ENCODE measurements at places on chromosomes 12 and 14.

GRCh38 chr14:102223682-102224081 lies 81.3 kb downstream of the MOK start:
- DNase-seq: no peak

GRCh38 chr12:31203261-31203660 lies 122.7 kb downstream of the SINHCAF start:
- no peak for DNase-seq

DNA sequence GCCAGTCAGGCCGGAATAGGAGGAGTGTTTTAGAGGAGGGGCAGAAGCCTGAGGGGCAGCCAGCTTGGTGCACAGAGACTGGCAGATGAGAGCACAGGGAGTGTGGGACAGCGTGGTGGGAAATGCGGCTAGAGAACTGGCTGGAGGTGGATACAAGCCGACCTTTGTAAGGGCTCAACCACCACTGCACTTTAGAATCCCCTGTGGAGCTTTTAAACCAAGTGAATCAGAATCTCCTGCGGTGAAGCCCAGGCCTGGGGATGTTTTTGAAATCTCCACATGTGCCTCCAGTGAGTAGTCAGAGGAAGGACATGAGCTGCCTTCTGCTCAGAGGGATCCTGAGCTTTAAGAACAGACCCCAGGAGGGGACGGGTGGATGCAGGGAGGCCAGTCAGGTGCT lies 10.9 kb upstream of the PCED1B start:
- DNase-seq: no peak

DNA sequence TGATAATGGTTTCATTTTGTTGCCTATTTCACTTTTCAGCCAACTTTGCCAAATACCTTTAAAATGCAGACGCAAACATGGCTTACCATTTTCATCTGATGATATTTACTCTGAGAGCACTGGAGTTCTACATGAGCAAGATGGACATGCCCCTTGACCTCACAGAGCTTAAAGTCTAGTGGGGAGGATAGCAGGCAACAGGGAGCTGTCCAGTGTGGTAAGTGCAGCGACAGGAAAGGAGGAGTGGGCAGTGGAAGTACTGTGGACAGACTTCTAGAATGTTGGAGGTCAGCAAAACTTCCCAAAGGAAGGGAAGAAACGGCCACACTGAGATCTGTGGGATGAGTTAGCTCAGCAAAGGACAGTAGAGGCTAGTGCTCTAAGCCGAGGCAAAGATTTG lies 25.3 kb downstream of the LRIG3 start:
- no peak for DNase-seq

DNA sequence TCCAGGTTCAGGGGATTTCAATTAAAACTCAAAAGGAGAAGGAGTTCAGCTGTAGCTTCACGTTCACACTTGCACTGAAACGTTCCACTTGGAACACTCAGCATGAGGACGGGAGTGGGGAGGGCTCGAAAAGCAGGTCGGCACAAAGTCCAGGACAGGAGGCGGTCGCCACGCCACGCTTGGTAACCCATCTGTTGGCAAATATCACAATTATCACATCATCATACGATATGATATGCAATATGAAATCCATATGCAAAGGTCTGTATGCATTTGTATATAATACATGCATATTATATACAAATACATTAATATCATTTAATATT lies 17.2 kb downstream of the ADGRD1 start:
- no peak for DNase-seq

- DNase-seq: no peak
Measured at GRCh38 chr14:35349496-35350365, 54.8 kb downstream of the NFKBIA start.

- DNase-seq: no peak
Measured at GRCh38 chr14:33430414-33431035, 491.8 kb downstream of the NPAS3 start.

DNA sequence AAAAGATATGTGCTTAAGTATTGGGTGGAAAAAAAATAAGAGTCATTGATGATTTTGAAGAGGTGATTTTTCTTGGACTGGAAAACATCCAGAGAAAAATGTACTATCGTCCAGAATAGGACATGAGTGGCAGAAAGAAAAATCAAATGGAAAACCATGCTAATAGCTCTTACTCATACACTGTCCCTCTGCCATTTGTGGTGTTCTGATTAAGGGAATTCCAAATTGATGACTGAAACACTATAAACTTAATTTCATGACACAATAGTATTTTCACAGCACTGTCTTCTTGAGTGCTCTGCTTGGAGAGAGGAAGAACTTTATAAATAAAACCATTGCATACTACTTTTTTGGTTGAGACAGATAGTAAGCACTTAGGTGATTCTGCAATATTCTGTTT lies 72.4 kb downstream of the USP15 start:
- peak; percentile 58 for DNase-seq

- DNase-seq: no peak
Measured at GRCh38 chr12:25018146-25018545, 69.2 kb upstream of the BCAT1 start.

DNA sequence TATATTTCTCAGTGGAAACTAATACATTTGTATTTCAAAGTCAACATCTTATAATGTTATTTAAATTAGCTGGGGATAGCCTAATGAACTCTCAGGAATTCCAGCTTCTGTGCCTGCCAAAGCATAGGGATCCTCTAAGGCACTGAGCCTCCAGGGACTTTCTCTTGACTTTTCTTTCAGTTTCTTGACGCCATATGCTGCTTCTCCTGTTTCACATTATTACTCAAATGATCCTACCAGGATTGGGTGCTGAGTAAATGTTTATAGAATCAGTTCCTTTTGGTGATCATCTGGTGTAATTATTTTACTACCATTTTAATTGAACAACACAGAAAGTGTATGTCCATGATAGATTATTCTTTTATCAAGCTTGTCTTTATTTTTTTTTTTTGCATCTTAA lies 7.9 kb downstream of the METTL25 start:
- no peak for DNase-seq

- peak; percentile 27 for DNase-seq
Measured at GRCh38 chr12:108214486-108214885, 85.4 kb downstream of the WSCD2 start.

- peak; percentile 85 for DNase-seq
Measured at GRCh38 chr12:14952299-14952921, 9.0 kb downstream of the ARHGDIB start.

- DNase-seq: no peak
Measured at GRCh38 chr14:49640540-49641417, 5.7 kb upstream of the DNAAF2 start.

DNA sequence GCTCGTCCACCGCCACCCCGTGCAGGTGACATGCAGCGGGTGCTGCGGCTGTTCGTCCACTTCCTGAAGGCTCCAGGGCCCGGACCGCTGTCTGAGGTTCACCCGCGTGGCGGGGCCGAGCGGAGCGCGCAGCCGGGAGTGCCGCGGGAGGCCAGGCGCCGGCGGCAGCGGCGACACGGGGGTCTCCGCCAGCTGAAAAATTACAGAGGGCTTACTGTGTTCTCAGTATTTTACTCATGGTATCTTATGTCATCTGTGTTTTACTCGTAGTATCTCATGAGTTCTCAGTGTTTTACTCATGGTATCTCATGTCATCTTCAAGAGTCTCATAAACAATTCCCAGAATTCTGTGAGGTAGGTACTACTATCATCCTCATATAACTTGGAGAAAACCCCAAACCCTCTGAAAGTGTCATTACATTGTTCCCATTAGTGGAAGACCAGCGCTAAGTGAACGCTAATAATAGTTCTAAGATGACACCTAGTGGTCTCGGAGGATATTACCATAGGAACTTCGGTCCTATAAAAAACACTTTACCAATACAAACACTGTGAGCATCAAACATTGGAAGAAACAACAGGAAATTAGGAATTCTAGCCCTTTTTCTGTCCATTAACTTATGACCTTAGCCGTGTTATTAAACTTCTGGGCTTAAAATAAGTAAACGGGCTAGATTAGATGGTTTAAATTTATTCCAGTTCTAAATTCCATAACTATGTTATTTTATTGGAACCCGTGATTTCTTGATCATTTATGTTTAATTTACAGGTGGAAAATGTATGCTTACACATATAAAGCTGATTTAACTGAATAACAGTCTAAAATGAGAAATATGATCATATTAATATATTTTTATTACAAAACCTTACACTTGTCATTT lies 32.4 kb downstream of the AK7 start:
- peak; percentile 87 for DNase-seq

- DNase-seq: no peak
Measured at GRCh38 chr12:106380954-106381353, 23.4 kb downstream of the POLR3B start.

DNA sequence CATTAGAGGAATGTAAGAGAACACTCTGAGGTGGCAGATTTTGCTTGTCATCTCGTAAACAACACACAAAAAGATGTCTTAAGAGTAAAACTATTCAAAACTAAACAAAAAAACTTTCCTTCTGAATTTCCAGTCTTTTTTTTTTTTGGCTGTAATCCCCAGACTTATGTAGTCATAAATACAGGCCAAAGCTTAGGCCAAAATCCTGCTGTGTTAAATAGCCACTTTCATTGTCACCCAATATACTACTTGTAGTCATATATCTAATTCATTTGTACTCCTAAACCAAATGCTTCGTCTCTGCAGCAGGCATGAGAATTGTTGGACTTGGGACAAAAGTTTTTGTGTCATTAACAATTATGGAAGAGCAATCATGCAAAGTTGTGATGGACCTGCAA lies 103.5 kb upstream of the ATF1 start:
- DNase-seq: no peak

DNA sequence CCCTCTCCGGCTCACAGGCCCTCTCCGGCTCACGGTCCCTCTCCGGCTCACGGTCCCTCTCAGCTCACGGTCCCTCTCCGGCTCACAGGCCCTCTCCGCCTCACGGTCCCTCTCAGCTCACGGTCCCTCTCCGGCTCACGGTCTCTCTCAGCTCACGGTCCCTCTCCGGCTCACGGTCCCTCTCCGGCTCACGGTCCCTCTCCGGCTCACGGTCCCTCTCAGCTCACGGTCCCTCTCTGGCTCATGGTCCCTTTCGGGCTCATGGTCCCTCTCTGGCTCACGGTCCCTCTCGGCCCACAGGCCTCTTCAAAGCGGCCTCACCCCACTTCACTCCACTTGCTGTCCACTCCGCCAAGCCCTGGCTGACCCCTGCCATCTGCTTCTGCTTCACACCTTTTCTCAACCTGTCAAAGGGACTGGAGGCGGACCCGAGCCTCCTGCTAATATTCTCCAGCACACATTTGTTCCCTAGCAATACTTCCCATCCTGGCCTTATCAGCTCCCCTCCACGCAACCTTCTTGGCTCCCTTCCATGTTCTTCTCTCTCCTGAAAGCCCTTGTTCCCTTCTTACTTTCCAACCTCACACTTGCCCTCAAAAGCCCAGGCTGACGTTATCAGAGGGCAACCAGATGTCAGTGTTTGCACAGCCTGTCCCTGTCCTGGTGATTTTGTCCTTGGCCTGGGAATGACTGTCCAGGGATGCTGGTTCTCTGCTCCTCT lies 176.7 kb downstream of the CALM1 start:
- DNase-seq: no peak

DNA sequence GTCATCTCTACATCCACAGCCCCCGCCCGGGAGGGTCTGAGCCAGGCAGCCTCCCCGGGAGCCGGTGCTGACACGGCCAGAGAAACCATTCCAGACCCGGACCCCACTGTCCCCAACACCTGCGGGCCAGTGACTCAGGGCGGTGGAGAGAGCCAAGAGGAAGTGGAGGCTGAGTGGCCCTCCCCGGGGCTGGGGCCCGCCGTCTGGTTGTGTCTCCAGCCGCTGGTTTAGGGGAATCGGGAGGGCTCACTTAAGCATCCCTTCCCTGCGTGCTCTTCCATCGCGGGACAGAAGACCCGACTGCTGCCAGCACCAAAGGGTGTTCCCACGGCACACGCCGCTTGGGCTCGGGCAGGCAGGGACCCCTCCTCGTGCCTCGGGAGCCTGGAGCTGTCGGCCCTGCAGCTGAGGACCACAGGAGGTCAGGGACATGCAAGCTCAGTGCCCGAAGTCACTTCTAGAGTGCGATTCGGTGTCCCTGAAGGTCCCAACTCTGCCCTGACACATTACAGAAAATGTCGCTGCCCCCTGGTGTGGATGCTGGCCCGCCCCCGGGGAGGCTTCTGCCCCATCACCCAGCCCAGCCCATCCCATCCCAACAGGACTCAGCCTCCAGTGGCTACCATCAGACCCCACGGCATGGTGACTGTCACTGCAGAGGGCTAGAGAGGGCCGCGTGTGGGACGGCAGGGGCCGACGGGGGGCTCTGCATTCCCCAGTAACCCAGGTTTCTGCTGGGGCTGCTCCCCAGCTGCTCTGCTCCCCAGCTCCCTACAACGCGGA lies 50.8 kb downstream of the GALNT9 start:
- no peak for DNase-seq

GRCh38 chr14:96173636-96174475 lies 30.8 kb upstream of the BDKRB2 start:
- DNase-seq: no peak

DNA sequence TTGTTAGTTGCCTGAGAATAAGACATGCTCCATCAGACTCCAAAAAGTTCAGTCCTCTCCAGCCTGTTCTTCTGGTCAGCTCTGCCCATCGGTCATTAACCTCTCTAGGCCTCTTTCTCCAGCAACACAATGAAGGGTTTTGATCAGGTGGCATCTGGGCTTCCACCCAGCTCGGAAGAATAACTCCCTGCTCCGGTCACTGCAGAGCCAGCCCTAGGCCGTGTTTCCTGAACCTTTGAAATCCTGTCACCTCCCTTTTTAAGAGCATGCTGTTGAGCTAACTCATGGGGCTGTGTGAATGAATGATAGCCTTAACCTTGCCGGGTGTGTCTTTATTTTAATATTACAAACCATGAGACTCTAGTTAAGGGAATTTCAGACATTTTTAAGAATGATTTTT lies 117.1 kb downstream of the GXYLT1 start:
- no peak for DNase-seq

DNA sequence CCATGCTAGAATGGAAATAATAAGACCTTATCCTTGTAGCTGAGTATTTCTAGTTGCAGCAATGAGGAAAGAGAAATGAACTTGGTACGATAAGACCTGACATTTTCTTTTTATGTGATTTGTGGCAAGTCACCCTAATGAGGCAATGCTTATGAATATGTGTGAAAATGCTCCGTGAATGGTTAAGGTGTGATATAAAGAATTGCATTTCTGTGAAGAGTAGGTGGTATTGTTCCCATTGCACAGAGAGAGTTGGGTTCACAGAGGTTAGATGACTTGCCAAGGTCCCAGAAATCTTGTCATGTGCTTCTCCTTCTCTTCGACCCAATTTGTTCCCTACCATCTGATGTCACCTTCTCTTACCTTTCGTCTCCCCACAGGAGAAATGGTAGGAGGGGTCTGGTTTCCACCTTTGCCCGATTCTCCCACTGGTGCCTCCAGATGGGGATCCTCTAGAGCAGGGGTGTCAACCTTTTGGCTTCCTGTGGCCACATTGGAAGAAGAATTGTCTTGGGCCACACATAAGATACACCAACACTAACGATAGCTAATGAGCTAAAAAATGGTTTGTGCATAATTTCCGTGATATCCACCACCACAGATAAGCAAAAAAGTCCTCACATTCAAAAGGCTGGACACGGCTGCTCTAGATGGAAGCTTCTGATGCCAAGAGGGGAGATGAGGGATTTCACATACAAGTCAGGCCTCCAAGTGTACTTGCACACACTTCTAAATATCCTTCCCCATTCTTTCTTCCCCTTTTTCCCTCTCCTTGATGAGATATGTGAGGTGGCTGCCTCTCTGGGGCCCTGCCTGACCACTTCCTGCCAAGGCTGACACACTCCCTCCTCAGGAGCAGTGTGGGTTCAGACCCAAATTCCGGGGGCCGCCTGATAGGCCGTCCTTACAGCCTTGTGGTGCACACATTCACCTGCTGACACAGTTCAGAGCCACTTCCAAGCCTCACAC lies 96.1 kb downstream of the PLXNC1 start:
- no peak for DNase-seq

- DNase-seq: peak; percentile 72
Measured at GRCh38 chr14:77302926-77303325, 17.8 kb downstream of the POMT2 start.

All from foreskin fibroblast (primary cell).